ENCODE measurements at places on chromosomes 3 and 15.

DNA sequence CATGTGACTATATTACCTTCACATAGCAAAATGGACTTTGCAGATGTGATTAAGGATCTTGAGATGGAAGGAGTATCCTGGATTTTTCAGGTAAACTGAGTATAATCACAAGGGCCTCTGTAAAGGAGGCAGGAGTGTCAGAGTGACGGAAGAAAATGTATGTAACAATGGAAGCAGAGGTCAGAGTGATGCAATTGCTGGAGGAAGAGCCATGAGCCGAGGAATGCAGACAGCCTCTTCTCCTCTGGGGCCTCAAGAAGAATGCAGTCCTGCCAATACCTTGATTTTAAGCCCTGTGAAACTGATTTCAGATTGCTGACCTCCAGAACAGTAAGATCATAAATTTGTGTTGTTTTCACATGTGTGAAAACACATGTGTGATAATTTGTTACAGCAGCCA, 15.1 kb downstream of the HEMK1 start:
- no peak for DNase-seq

- DNase-seq: no peak
Observed at GRCh38 chr3:108123326-108123725, 32.5 kb upstream of the CD47 start.

- no peak for DNase-seq
Observed at GRCh38 chr3:5051772-5052171, 70.3 kb upstream of the ARL8B start.

DNA sequence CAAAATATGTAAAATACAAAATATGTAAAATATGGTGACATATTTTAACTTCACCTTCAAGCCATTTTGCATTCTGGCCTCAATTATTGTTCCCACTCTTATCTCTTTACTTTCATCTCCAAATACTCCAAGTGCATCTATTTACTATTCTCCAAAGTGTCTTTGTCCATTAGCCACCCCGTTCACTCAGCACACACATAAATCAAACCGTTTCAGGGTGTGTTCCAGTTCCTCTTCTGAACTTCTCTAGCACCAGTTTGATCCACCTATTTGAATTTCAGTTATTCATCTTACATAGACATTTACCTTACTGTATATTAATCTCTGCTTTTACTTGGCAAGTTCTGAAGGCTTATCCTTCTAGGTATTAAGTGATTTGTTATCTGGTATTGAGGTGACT, 45.1 kb downstream of the SGO1 start:
- DNase-seq: no peak

DNA sequence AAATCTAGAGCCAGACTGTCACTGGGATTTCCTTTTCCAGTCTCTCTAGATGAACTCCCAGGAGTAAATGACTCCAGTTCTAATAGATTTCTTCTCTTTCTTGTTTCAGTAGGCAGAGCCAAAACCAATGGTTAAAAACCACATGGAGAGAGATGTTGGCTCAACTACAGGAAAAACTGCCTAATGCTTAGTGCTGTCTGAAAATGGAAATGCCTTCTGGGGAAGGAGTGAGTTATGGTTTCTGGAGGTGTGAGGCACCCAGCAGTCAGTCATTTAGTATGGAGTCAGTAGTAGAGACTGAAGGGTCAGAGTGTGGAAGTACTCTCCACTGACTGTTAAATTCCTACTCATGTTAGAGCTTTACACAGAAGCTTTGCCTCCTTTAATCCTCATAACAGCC, 136.7 kb downstream of the CCNL1 start:
- DNase-seq: no peak

DNA sequence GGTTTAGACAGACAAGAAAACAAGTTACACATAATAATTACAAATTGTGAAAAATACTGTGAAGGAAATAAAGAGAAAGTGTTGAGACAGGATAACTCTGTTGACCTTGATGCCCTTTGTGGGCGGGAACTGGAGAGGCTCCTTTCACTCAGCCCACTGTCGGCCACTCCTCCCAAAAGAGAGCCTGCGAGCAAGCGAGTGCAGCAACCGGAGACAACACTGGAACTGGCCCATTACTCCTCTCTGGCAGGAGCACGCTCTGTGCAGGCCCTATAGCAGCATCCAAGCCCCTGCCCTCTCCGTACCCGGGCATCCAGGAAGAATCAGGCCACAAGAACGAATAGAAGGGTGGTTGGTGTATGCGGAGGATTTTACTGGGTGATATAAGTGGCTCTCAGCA, 16.2 kb upstream of the DUT start:
- no peak for DNase-seq

DNA sequence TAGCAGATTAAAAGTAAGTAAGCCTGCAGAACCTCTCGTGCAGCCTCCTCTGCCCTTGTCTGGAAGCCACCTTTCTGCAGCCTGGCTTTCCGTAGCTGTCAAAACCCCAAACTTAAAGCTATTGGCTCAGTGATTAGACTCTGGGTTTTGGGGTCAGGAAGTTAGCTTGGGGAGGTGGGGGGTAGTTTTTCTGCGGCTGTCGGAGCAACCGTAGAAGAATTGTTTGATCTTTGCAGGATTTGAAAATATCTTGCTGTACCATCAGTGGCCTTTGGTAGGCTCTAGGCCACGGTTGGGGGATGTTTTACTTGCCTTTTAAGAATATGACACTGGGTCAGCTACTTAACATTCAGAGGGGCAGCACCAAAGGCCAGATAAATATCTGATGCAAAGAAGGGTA, 88.4 kb upstream of the RASGRP1 start:
- DNase-seq: no peak

GRCh38 chr3:169075710-169076109, 587.8 kb downstream of the MECOM start:
- DNase-seq: no peak

- no peak for DNase-seq
Observed at GRCh38 chr3:20405744-20406143, 219.7 kb upstream of the SGO1 start.

DNA sequence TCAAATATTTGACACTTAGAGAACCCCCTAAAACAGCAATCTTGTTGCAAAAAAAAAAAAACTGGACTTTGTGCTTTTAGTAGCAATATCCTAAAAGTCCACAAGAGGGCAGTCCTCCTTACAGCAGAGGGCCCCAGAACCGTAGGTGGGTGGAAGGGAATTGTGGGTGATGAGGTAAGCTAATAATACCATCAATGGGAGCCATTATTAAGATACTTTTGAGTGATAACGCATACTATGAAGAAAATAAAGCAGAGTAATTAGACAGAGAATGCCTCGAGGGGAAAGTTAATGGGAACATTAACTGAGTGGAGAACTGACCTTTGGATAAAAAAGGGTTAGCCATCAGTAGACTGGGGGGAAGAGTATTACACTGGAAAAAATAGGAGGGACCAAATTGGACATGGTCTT, 229.9 kb downstream of the THRB start:
- DNase-seq: no peak
